ENCODE measurements at places on chromosomes 6 and 20.

- no peak for DNase-seq
These were observed 20.4 kb upstream of the LAMA4 start for GRCh38 chr6:112274774-112275173.

- DNase-seq = no peak
These were observed 110.9 kb downstream of the JAG1 start for GRCh38 chr20:10562899-10563298.

DNA sequence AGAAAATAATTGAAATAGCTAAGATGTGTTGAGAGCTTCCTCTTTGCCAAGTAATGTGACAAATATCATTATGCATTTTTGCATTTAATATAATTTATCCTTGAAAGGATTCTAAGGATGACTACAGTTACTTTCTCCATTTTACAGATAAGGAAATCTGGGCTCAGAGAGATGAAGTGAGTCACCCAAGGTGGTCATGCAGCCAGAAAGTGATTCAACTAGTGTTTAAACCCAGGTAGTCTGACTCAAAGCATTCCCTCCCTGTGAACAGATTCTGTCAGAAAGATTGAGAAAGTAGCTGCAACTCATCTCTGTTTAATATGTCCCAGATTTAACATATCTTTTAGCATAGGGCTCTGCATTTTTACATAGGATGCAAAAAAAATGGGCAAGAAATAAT, 28.1 kb downstream of the NRSN1 start:
- DNase-seq = no peak

- peak; percentile 74 for DNase-seq
These were observed 27.8 kb upstream of the SRPK1 start for GRCh38 chr6:35948725-35949124.

DNA sequence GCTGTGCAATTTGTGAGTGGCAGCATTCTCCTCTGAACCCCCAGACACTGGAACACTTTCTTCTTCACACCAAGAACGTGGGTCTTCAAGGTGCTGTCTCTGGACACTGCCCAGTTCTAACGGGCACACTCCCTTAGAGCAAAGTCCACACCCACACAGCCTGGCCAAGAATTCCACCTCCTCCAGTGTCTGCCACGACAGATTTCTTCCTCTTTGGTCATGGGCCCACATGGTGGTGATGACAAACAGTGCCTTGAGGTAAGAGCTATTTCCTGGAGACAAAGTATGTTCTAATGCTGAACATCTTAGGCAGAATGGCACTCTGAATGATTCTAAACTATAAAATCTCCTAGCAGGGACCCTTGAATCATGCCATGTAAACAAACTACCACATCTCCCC, 25.5 kb upstream of the SSTR4 start:
- DNase-seq = no peak

DNA sequence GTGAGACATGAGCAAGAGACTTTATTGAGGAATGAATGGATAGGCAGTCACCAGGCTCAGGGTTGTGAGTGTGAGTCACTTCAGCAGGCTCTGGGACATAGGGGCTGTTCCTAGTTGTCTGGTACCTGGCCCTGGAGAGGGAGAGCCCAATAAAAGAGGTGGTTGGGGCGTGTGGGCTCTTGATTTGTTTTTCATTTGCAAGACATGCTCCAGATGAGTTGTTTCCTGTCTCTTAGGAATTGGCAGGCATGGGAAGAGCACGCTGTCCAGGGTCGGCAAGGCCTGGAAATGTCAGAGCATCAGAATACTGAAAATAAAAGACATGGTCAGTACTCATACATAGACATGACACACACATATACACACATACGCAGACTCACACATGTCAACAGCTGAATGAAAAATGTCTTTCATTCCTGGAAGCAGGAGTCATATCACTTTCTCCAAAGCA, 166.3 kb upstream of the SULF2 start:
- no peak for DNase-seq

- DNase-seq = no peak
These were observed 147.5 kb upstream of the TSHZ2 start for GRCh38 chr20:52824494-52825216.

DNA sequence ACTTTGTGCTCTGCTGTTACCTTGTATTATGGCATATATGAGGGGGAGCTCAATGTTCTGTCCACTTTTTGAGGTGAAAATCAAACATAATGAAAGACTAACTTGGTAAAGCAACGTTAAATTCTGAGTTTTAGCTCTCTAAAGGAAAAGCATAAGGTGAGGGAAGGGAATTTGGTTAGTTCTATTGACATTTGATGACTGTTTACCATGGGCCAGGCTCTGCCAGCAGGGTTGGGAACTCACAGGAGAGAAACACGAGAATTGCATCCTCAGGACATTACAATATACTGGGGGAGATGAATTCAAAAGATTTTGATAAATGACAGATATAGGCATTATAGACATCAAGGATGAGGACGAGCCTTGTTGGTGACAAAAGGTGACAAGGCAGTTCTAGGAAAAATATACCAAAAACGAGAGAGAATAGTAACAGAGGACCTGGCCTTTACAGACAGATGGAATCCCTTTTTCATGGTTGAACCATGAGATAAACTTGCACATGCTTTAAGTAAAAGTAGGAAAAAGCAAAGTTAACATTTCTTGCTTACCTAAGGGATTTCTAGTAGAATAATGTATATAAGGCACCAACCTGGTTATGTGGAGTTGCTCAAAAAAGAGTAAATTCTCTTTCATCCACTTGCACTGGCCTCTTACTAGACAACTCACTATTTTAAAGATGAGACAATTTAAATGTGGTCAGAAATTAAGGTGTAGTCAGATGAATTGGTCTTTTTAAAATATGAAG, 191.4 kb downstream of the NKAIN2 start:
- peak; percentile 84 for DNase-seq

DNA sequence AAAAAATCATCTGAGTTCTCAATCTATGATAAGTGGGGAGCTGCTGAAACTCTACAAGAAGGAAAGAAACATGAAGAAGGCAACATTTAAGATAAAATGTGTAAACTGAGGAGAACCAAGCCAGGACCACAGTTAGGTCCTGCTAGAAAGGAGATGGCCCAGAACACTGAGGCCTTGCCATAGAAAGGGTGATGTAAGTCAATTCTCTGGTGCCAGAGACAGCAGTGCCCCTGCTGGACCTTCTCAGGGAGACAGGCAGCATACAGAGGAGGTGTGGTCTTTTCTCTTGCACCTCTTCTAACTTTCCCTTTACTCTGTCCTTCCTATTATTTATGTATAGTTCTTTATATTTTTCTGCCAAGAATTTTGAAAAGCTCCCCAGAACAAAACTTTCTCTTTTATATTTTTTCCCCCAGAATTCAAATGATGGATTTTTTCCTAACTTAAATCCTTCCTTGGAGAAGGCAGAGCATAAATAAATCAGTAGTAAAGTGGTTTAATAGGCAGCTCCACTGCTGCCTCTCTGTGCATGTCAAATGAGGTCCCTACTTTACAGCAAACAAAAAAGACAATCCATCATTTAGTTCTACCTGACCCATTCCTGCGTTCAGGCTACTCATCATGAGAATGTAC, 9.0 kb downstream of the UQCC2 start:
- DNase-seq = peak; percentile 70

DNA sequence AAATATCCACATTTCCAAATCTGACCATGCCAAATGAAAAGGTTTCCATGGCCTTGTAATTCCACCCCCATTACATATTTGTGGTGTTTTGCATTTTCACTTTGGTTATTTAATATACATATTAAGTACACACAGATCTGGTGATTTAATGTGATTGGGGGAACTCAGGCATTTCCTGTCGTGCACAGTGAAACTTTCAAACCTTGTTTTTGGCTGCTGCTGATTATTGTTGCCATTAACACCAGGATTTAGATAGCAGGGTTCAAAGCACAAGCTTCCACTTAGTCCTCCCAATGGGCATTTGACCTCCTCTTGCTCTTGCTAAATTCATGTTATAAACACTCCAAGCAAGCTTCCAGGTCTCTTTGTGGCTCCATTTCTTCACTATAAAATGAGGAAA, 166.5 kb downstream of the SOBP start:
- DNase-seq = no peak

- no peak for DNase-seq
These were observed 20.7 kb upstream of the EPB41L1 start for GRCh38 chr20:36133821-36134220.

GRCh38 chr20:1625083-1625690, 5.4 kb upstream of the SIRPB1 start:
- no peak for DNase-seq

- DNase-seq = no peak
These were observed 43.6 kb upstream of the CCN6 start for GRCh38 chr6:112010328-112010727.

DNA sequence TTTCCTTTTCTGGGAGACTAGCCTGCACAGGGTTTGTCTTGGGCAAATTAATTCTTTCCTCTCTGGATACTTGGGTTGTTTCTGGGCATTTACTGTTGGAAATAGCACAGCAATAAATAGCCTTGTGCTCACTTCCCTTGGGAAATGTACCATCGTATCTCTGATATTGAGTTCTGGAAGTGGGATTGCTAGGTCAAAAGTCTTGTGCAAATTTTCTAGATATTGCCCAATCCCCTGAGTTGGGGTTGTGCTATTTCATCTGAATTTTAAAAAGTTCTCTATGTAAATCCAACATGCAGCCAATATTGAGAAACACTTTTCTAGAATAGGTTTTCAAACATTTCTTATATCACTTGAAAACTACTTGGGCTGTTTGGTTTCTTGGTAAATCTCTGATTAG, 64.0 kb upstream of the ELOVL5 start:
- no peak for DNase-seq

DNA sequence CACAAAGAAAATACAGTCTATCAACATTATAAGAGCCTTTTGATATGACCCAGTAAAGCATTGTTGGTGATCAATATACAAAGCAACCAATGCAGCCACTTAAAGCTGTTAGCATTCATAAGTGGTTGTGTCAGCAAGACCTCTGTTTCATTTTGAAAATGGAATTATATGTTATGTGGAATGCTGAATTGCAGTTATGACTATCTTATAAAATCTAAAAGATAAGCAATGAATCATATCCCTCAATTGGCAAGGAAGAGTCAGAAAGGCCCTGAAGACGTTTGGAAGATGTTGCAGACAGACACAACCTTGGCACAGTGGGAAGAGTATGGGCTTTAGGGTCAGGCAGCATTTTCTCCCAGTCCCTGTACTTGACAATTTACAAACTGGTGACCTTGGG, 93.8 kb upstream of the RNF217 start:
- DNase-seq = no peak

- DNase-seq = no peak
These were observed 234.3 kb downstream of the CDC5L start for GRCh38 chr6:44621846-44622245.

DNA sequence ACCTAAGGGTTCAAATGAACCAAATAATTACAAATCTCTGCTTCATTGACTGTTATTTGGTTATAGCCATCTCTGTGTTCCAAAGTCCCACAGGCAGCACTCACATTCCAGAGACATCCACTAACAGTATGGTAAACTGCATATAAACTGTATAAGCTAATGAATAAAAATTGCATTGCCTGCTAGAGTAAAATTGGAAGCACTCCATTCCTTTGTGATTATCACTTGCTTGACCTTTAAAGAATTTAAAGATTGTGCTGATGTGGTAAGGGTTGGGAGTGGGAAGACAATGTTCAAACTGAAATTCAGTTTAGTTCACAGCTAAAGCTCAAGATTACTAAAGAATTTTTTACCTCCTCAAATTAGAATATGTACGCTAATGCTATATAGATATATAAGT, 31.0 kb upstream of the OSTM1 start:
- DNase-seq = no peak

DNA sequence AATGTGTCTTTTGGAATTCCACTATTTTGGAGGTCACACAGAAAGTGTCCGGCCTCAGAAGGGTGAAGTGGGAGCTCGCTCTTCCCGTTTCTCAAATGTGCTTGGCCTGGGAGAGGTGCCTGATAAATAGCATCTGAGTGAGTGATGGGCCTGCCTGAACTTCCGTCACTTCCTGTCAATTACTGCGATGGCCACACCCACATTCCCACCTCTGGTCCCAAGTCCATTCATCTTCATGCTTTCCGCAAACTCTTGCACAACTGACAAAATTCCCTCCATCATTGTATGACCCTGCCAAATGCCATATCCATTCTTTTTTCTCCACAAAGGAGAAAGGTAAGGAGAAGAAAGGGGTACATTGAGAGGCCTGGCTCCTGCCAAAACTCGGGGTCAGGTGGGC, 169.0 kb downstream of the QKI start:
- no peak for DNase-seq

DNA sequence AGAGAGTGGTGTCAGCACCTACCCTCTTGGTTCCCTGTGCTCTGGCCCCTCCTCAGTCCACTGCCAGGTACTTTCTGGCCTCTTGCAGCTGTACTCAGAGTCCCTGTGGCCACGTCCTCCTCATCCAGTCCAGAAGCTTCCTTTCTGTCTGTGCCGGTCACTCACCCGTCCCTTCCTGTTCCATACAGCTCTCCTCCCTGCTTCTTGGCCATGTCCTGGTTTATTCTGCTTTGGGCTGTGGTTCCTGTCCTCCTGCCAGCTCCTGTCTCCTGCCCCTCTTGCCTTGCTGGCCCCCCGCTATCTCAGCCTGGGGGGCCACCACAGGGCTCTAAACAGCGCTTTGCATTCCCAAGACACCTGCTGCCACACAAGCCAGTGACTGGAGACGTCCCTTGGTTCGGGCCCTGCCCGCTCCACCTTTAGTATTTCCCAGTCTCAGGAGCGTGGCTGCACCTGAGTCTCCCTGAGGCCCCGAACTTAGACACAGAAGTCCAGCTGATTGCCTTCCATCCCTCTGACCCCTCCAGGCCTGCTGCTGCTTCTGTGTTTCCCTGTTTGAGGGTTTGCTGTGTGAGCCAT, 15.5 kb upstream of the RBM38 start:
- DNase-seq = no peak

DNA sequence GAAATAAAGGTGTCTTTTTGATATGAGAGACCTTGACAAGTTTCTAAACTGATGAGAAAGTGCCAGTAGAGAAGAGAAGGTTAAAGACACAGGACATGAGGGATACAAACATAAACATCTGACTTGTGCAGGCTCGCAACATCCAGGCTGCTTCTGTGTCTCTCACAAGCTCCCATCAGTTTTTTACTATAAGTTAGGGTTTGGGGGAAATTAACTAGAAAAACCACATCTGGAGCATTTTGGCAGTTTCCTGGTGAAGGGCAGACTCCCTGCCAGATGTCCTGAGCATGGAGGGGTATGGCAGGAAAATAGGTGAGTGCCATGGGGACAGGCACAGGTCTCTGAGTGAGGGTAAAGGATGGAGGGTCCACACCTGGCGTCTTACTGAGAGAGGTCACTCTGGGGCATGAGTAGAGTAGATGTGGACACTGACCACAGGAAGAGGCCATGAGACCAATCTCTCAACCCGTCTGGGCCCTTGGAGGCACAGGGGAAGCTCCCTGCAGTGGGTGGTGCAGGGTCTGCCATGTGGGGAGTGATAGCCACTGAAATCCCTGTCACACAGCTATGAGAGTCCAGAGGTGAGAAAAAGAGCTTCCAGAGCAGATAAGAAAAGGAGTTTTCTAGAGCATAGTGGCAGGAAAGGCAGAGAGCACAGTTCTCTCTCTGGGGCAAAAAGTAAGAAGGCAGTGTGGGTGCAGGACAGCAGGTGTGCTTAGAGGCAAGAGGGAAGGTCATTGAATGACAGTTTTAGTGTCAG, 193.3 kb upstream of the SYNDIG1 start:
- no peak for DNase-seq

Data from NCI-H69 (cell line).